Activated CD8-positive, alpha-beta memory T cell treated with anti-CD3 and anti-CD28 coated beads, Interleukin-2, amount 50 U/mL, for 48 hours (primary cell): ENCODE measurements at places on chromosomes 11 and 22.

- peak; percentile 78 for DNase-seq
These were observed 2.0 kb downstream of the SIPA1 start for GRCh38 chr11:65639623-65640482.

DNA sequence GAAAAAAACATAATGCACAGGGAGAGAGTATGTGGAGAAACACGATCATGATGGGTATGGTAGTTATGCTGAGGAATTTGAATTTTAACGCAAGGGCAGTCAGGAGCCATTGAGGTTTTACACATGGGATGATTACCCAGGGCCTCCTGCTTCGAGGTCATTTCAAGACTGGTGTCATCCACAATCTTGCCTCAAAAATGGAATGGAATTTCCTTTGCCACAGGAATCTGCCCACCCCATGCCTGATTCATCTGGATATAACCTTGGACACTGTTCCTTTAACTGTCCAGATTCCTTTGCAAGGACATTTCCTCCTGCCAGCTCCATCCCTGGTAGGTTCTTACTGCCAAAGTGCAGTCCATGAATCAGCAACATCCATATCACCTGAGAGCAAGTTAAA is 655.9 kb upstream of the TENM4 start:
- DNase-seq = no peak

DNA sequence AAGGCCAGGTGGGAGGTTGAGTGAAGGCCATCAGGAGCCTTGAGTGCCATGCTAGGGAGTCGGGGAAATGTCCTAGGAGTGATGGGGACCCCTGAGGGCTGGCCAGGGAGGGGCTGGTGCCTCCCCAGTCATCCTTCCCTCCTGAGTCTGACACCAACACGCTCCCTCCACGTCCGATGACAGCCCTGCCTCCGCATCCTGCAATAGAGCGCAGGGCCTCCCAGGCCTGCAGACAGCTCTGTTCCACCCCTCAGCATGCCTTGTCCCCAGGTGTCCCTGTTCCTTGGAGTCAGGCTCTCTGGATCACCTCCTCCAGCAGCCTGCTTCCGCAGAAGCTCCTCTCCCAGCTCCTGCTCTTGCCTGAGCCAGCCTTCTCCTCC is 3.1 kb downstream of the RAC2 start:
- DNase-seq = peak; percentile 62

DNA sequence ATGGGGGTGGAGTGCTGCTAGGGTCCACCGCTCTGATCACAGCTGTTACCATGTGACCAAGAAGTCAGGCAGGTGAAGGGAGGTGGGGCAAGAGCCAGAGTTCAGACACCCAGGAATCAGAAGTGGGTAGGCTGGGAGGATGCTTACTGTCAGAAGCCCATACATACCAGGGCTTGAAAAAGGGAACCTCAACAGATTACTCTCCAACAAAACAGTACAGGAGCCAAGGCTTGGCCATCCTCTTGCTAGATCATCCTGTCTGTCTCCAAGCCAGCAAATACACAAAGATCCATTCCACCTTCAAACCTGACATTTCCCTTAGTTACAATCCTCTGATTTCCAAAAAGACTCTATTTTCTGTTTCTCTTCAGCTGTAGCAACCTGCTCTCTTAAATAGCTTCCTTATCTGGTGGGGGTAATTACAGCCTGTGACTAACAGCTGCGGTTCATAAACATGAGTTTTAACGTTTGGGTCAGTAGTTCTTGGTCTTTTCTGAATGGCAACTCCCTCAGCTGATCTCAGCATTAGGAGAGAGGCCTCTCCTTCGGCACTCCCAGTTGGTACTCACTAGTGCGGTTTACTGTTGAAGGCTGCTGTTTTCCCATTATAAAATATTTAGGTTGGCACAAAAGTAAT is 31.1 kb upstream of the WT1 start:
- DNase-seq = no peak

DNA sequence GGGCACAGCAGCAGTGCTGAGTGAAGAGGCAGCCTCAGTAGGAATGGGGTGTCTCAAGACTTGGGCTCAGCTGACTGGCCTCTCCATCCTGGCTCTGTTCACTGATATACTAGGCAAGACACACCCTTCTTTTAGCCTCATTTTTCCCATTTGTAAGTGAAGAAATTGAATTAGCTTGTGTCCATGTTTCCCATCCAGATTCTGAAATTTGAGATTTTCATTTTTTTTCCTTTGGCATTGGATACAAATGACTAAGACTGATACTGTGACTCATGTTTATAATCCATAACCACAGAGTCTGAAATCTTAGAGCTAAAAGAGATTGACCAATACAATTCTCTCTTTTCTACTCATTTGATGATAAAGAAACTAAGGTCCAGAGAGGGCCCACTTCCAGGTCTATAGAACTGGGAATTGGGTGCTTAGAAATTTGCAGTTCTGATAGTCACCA is 110.9 kb downstream of the KCNC1 start:
- DNase-seq = no peak
